NCI-H69 (cell line): ENCODE measurements at places on chromosomes 3 and 15.

- no peak for DNase-seq
These were observed 10.4 kb upstream of the MME start for GRCh38 chr3:155069729-155070128.

GRCh38 chr3:107847791-107848190 lies 243.0 kb downstream of the CD47 start:
- DNase-seq: no peak

GRCh38 chr3:74033806-74034205 lies 409.1 kb upstream of the PDZRN3 start:
- no peak for DNase-seq

- no peak for DNase-seq
These were observed 25.0 kb upstream of the UACA start for GRCh38 chr15:70788114-70789049.

DNA sequence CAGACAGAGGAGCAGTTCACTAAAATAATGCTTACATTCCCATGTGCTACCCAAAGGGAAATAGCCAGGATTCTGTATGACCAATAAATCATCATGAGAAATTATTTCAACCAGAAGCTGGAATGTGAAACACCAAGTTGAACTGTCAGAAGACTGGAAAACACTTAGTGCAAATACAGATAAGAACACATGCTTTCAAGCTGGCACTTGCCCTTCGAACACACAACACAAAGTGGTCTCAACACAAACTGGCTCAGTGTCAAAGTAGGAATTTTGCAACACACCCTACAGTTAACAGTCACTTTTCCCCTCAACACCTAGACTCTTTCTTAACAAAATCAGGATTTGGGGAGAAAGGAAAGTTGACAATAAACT lies 1.3 kb downstream of the FSD2 start:
- DNase-seq: no peak

- no peak for DNase-seq
These were observed 162.7 kb downstream of the ALCAM start for GRCh38 chr3:105529456-105529855.

- peak; percentile 49 for DNase-seq
These were observed 241.7 kb upstream of the GBE1 start for GRCh38 chr3:82002986-82003642.

DNA sequence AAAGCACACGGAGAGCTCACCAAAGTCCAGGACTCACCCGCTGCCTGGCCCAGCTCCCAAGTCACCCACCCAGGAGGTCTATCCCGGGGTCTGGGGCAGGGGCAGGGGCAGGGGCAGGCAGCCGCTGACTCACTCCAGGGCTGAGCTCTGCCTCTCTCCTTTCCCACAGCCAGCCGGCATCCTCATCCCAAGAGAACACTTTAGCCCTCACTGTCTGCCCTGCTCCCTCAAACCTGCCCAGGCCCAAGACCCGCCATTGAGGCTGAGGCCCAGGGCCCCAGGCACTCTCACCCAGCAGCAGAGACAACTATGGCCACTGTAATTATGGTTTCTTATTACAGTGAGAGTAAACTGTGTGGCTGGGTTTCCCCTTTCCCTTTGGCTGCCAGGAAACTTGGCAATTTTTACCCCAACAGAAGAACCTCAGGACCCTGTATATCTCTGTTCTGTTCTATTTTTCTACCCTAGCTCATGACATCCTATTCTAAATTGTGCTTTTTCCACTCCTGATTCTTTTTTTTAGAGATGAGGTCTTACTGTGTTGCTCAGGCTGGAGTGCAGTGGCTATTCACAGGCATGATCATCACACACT lies 53.0 kb downstream of the IQSEC1 start:
- peak; percentile 77 for DNase-seq

DNA sequence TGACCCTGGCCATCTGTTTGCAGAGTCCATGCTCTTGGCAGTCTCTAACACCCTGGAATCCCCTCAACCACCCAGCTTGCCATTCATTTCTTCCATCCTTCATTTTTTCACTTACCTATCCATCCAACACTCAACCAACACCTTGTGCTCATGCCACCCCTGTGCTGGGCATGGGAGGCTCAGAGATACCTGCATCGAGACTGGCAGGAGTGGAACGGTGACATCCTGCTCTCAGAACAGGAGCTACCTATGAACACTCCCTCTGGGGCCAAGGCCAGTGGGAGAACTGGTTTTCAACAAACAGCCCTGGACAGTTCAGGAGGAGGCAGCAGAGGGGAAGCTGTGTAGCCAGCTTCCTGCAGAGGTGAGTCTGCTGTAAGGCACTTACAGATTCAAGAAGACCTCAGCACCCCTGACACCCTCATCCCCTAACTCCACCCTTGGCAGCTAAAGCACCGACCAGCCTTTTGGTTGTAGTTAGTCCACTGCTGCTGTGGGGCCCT lies 19.5 kb upstream of the ATP2B2 start:
- no peak for DNase-seq

GRCh38 chr3:196837819-196838420 lies 29.8 kb upstream of the SENP5 start:
- peak; percentile 69 for DNase-seq

DNA sequence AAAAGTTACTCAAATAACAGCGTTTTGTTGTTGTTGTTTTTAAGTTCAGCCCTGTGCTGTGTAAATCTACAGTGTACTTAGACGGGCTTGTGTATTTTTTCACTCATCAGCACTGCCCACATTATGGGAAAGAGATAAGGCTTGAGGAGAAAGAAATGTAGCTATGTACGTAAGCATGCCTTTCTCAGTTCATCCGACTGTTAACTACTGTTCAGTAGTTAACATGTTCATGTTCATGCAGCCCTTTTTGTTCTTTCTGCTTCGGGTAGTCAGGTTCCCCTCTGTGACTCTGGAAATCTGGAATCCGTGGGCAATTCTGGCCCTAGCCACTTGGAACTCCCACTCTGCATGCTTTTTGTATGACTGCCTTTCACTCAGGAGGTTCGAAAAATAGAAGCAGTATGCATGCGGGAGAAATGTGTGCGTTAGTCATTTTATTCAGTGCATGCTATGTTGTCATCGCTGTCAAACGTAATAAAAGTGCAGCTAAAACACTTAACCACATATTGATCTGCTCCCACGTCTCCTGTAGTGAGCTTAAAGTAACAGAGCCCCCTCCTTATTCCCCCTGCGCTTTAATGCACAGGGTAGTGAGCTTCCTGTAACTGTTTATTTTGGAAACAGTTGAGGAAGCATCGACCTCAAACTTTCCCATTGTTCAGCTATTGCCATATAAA lies 283.1 kb upstream of the NR2F2 start:
- DNase-seq: no peak

DNA sequence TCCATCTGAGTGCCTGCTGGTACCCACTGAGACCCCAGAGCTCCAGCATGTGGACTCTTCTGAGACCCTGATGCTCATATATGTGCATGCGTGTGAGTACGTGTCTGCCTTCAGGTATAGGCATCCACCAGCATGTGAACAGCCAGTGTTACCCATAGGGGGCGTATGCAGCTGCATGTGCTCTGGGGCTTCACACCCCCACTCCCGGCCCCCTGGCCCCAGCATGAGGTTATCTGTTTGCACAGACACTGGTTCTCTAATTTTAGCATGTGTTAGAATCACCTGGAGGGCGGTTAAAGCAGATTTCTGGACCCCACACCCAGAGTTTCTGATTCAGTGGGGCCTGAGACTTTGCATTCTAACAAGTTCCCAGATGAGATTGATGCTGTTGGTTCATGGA lies 824 bp upstream of the CILP start:
- DNase-seq: peak; percentile 67

DNA sequence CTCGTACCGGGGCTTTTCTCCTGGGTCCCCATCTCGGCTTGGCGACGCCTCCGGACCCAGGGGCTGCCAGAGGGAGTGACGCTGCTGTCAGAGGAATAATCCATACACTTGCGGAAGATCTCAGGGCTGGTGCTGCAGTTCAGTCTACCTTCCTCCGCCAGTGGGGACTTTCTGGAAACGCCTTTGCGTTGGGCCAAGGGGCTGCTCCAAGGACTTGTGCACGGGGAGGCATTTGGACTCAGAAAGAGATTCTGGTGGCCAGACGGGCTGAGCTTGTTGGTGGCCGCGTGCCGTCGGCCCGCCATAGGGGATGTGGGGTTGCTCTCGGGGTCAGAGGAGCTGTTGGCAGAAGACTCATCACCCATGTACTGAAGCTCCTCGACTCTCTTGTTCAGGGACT lies 21.8 kb downstream of the LARP6 start:
- DNase-seq: no peak

- no peak for DNase-seq
These were observed 45.5 kb downstream of the PPM1L start for GRCh38 chr3:160801386-160802118.

GRCh38 chr3:53630547-53630946 lies 136.1 kb downstream of the CACNA1D start:
- DNase-seq: peak; percentile 71

DNA sequence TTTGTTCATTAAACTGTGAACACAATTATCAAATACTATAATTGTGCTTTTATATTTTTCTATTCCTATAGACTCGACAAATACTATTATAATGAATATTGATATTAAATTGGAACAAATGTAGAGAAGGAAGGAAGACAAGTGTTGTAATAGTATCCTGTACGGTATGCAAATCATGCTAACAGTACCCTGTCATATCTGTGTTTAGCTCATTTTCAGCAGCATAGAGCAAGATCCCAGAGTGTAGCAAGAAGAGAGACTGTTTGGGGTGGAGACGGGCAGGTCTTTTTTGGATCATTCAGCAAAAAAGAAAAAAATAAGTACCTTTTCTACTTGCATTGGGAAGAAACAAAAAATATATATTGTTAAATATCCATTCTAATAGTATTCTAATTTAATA lies 224.1 kb downstream of the TPRG1 start:
- DNase-seq: peak; percentile 59

- no peak for DNase-seq
These were observed 47.2 kb upstream of the MME start for GRCh38 chr3:155032918-155033317.

- DNase-seq: peak; percentile 10
These were observed 34.1 kb downstream of the TMEM158 start for GRCh38 chr3:45191924-45192417.

DNA sequence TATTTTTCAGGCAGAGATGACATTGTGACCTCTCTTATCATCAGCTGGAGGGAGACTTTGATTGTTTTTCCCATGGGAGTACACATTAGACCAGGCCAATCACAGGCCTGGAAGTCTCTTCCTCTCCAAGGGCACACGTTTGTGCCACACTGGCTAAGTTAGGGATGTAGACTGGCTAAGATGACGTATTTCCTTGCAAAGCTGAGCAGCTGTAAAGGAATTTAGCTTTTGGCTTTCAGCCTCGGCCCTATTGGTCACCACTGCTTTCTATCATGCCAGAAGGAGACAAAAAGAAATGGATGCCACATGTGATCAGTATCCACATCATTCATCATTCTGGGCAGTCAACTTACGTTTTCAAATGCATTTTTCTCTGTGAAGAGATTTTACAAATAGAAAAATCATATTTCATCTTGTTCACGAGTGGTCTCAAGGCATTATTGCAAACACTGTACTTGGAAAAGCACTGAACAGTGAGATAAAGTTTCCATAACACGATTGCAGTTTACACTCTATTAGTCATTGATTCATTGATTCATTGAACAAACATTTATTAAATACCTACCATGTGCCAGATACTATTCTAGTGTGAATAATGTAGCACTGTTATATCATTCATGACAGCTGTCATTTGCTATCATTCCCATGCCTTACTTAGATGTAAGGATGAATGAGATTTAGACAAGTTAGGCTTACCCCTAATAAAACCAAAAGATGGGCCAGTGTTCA lies 27.0 kb upstream of the RNF7 start:
- DNase-seq: no peak

- no peak for DNase-seq
These were observed 140.4 kb downstream of the SATB1 start for GRCh38 chr3:18284716-18285115.
